ENCODE measurements at places on chromosomes 5 and 9.

DNA sequence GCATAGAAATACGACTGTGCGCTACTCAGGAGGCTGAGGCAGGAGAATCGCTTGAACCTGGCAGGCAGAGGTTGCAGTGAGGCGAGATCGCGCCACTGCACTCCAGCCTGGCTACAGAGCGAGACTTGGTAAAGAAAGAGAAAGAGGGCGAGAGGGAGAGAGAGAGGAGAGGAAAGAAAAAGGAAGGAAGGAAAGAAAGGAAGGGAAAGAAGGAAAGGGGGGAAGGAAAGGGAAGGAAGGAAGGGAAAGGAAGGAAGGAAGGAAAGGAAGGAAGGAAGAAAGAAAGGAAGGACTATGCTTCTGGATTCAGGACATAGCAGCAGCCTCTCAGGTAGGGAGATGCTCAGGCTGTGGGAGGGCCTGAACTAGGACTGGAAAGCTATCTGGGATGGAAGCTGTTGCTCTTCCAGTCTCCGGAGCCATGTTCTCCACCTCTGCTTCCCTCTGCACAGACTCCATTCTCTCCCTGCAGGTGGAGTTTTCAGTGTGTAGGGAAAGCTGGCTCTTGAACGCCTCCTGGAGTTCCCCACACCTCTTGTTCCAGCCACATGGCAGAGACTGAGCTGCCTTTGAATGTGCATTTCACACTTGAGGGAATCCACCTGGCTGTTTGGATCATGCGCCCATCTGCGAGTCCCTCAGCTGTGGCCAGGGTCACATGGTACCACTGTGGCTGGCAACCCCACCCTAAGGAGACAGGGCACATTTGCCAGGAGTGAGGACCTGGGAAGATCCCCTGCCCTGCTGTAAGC, 9.1 kb downstream of the SWI5 start:
- no peak for DNase-seq

GRCh38 chr9:14445946-14446345, 132.0 kb upstream of the NFIB start:
- no peak for DNase-seq

DNA sequence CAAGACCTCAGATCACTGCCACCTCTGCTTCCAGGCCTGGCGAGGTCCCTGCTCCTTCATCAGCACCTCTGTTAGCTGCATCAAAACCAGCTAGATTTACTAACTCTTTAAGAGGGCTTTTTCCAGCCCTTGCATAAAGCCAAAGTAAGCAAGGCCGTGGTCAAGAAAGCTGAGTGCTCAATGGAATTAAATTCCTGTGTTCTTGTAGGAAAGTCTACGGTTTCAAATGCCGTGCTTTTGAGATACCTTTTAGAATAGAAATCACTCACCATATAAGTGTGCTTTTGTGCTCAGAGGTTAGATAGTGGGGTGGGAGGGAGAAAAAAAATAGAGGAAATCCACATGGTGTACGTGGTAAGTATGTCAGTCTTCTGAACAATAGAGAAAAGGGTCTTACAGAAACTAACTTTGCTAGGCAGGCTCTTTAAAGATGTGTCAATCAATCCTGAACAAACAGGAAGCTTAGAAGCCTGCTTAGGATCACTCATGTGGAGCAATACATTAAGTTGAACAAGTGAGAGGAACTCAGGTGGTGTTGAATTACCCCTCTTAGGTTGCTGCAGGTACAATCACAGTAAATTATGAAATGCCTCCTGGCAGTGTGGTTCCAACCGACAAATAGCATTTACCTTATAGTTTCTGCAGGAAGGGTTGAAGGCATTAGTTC, 79.7 kb downstream of the SEMA6A start:
- no peak for DNase-seq

GRCh38 chr5:181217803-181218062, 5.3 kb upstream of the TRIM41 start:
- no peak for DNase-seq

GRCh38 chr5:65133477-65134110, 348.1 kb downstream of the ADAMTS6 start:
- DNase-seq = no peak

DNA sequence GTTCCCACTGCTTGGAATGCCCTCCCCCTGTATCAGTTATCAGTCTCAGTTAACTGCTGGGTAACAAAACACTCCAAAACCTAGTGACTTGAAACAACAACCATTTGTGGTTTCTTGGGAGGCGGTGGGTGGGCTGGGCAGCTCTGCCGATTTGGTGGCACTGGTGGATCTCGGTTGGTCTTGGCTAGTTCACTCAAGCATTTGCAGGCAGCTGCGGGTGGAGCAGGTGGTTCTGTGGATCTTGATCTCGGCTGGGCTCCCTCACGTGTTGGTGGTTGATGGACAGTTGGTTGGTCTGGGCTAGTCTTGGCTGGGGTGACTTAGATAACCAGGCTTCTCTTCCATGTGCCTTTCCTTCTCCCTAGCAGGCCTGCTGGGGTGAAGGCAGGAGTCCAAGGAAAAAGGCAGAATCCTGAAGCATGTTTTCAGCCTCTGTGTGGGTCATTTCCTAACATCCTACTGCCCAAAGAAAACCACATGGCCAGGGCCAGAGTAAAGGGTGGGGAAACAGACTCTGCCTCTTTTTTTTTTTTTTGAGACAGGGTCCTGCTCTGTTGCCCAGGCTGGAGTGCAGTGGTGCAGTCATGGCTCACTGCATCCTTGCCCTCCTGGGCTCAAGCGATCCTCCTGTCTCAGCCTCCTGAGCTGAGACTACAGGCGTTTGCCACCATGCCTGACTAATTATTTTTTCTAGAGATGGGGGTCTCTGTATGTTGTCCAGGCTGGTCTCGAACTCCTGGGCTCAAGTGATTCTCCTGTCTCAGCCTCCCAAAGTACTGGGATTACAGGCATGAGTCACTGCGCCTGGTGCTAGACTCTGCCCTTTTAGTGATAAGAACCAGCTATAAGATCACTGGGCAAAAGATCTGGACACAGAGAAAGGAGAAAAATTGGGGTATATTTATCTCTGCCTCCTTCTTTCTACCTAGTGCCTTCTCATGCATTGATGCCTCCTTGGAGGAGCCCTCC, 183.7 kb downstream of the RGS3 start:
- DNase-seq = no peak

GRCh38 chr5:32708949-32709348, 2.2 kb upstream of the NPR3 start:
- DNase-seq = no peak

GRCh38 chr9:103041961-103042360, 46.8 kb downstream of the CYLC2 start:
- no peak for DNase-seq

GRCh38 chr5:152994033-152994680, 496.3 kb upstream of the GRIA1 start:
- no peak for DNase-seq

DNA sequence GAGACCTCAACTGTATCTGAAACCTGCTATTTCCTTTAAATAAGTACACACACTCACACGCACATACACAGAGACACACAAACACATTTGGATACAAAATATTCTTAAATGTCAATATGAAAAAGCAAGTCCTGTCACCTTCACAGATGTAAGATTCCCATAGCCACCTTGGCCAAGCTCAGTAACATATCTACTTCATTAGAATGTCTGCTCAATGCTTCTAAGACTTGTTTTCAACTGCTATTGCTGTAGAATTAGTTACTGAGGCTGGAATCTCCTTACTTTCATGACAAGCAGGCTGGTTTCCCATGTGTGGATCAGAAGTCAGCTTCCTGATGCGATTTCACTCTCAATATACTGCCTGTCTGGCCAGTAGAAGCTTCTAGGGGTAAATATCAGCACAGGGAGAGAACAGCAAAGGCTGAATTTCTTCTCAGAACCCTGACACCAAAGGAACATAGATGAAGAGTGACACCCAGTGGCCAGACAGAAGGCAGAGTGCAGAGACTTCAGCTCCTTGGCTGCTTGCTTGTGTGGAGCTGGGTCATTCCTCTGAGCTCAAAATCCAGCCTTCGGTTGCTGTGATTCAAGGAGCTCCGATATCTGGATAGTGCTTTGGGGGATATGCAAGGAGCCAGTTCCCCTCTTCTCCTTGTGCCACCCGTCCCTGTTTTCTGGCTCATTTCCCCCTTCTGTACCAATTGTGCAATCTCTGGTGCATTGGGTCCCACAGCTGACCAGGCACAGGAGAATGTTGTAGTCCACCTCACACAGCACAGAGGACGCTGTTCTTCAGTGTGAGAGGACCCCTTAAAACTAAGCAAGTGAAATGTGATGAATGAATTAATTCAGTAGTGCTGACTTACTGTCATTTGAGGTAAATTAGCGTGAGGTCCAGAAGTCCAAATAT, 26.6 kb upstream of the ABLIM3 start:
- no peak for DNase-seq

DNA sequence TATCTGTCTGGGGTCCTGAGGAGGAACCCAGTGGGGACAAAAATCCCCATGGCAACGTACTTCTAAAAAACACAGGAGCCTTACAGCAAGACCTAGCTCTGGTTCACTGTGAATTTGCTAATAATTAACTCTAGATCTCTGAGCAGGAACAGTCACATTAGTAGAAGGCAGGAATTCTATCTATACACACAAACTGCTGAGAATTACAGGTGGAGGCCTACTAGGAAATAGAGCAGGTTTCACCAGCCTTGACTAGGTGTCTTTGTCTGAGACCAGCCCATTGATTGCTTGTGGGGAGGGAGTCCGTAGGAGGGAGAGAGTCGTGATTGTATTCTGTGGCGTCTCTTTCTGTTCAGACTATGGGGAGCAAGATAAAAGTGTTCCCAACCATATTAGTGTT, 44.8 kb downstream of the PRLR start:
- DNase-seq = no peak

- no peak for DNase-seq
Observed at GRCh38 chr9:112487799-112488340, 1.2 kb downstream of the KIAA1958 start.

- DNase-seq = no peak
Observed at GRCh38 chr5:102682101-102682647, 72.9 kb upstream of the PAM start.

GRCh38 chr9:80811656-80812055, 877.7 kb downstream of the TLE1 start:
- DNase-seq = no peak

DNA sequence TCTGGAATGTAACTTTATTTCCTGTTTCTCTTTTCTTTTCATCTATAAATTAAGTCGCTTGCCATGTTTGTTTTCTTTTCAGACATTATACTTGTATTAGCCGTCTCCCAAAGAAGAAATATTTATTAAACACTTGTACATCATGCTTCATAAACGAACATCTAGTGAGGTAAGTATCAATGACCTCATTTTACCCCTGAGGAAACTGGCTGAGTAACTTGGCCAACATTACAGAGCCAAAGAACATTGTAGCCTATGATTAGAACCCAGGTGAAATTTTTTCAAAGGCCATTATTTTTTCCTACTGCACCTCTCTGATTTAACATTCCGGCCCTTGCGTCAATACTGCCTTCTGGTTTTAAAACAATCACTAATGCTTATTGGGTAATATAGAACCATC, 4.2 kb downstream of the FREM1 start:
- DNase-seq = no peak

- DNase-seq = no peak
Observed at GRCh38 chr5:144198386-144198785, 27.7 kb downstream of the KCTD16 start.

GRCh38 chr5:5419291-5420210, 2.9 kb upstream of the ICE1 start:
- no peak for DNase-seq

DNA sequence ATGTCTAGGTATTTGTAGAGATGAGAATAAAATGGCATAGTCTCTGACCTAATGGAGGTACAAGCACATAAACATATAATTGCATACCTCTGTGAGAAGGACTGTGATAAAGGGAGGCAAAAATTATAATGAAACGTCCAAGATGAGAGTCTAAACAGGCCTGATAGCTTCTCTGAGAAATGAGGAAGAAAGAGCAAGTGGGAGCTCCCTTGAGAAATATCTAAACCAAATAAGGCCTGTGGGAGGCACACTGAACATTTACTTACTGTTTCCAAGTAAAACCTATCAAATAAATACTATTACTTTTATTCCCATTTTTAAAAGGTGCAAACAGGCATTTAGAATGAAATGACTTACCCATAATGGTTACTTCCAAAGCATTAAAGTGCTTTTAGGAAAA, 125.6 kb upstream of the PAPPA start:
- DNase-seq = no peak

DNA sequence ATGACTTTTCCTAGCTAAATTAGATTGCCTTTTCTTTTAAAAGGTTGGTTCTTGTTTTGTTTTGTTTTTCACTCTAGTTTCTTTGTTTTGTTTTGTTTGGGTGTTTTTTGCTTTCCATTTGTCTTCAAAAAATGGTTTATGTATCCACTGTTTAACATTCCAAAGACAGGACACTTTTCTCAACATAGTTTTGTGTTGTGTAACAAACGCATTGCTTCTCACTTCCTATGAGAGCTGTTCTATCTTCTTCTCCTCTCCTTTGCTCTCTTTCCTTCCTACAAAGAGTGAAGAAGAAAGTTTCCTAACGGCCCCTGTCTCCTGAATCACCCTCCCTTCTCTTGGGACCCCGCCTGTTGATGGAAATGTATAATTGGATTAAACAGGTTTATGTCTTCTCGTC, 539.7 kb downstream of the ACTL7B start:
- no peak for DNase-seq

- DNase-seq = no peak
Observed at GRCh38 chr9:77943057-77943456, 88.6 kb downstream of the GNAQ start.

- DNase-seq = no peak
Observed at GRCh38 chr9:106862821-106863720, at the start of gene ZNF462. Gene ZNF462, plus strand, starts transcription at chr9:106863166. Its CDS starts 60,218 bp downstream, at chr9:106923384.

DNA sequence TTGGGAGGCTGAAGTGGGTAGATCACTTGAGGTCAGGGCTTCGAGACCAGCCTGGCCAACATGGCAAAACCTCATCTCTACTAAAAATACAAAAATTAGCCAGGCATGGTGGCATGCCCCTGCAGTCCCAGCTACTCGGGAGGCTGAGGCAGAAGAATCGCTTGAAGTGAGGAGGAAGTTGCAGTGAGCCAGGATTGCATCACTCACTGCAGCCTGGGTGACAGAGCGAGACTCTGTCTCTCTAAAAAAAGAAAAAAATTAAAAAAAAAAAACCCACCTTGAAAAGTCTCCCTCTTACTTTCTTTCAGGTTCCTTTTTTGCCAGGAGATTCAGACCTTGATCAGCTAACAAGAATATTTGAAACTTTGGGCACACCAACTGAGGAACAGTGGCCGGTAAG, 34.2 kb downstream of the CDK7 start:
- no peak for DNase-seq

GRCh38 chr5:177493795-177494345, 3.5 kb downstream of the PDLIM7 start:
- DNase-seq = no peak
